ENCODE measurements at places on chromosomes 4 and X.

DNA sequence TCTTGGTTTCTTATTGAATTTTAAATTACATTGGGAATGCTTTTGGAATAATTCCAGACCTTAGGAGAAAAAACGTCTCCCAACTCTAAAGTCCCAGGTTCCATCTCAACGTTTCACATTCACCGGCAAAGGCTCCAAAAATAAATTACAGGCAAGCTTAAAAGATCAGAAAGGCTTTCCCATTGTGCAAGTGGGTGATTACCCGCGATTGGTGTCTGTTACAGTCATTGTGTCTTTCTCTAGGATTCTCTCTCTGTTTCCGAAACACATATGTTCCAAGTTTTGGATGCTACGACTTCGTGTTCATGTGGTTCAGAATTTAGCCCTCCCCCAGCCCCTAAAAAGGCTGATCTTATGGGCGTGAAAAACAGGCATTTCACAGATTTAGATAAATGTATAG, 41.8 kb downstream of the PALLD start:
- no peak for DNase-seq

- no peak for DNase-seq
Measured at GRCh38 chr4:69832326-69833030, 27.5 kb downstream of the SULT1E1 start.

DNA sequence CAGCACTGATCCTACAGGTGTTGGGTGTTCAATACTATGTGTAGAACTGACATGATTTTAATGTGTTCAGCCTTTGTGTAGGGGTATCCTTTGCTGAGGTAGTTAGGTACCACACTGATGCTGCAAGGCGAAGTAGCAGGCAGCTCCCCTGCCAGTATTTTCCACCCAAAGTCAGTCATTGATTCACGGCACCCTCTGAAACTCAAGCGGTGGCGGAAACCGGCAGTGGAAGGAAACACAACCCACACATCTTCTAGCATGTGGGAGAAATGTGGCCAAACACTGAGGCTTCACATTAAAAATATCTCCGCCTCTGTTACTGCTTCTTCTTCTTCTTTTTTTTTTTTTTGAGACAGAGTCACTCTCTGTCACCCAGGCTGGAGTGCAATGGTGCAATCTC, 126.3 kb downstream of the AASDH start:
- peak; percentile 49 for DNase-seq

DNA sequence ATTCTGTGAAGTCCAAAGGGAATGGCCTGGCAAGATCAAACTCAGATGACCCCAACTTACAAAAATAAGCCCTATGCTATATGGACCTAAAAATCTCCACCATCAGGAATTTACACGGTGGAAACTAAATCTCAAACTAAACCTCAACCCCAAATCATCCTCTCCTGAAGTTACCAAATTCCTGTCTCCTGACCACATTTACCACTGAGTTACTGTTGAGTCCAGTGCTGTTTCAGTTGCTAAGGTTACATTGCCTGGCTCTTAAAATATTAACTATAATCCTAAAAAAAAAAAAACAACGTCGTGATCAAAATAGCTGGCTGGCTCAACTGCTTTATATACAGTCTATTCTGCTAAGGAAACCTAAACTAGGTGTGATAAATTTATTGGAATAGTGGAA, 315.2 kb upstream of the SLIT2 start:
- no peak for DNase-seq

GRCh38 chrX:107721318-107721717, 54.3 kb downstream of the TSC22D3 start:
- DNase-seq, result no peak

GRCh38 chr4:3330707-3331106, 37.9 kb downstream of the RGS12 start:
- DNase-seq, result peak; percentile 58

DNA sequence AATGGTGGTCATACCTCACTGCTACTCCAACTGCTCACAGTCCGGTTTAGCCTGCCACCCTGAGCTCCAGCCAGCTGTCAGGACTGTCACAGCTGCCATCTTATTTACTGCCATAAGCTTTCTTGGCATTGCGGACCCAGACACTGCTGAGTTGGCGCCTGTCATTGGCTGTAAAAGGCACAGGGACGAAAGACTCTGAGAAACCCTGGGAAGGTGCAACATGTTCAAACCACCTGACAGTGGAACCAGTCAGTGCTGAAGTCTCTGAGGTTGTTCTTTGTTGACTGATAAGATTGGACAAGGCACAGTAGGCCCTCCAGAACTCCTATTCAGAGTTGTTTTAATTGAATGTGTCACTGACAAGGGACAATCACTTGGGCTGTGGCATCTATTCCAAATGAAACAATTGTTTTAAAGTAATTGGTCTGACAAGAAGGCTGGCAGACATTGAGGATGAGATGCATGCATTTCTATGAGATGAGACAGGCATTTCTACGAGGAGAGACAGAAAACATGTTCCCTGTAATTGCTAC, 927.8 kb downstream of the STPG2 start:
- DNase-seq, result no peak
